ENCODE measurements at places on chromosomes 16 and 17. TPM values are rescaled to one million over a fixed set of nuclear protein-coding genes. Genes with fewer than 3 reads are reported as not detected.

Gene MSLN
- total RNA-seq: not detected

Gene ZNF319
- total RNA-seq: 15.0 TPM

Gene CRISPLD2
- 0.25 TPM for total RNA-seq

Gene HYDIN
- not detected for total RNA-seq

Gene TEKT5
- 0.42 TPM for total RNA-seq

Gene KRTAP2-2
- total RNA-seq: not detected

Gene C16orf96
- total RNA-seq: 0.66 TPM

Gene NAGS
- 2.2 TPM for total RNA-seq

Gene DRC3
- total RNA-seq: 0.17 TPM

Gene EFCAB13
- 88.4 TPM for total RNA-seq

Gene UQCRC2
- total RNA-seq: 155 TPM

Gene LMF1
- total RNA-seq: 63.2 TPM

Gene MILR1
- 9.4 TPM for total RNA-seq

Gene PRCD
- 34.4 TPM for total RNA-seq

Gene NEUROD2
- not detected for total RNA-seq

Gene PMFBP1
- total RNA-seq: 9.5 TPM

Gene EVPLL
- not detected for total RNA-seq

Gene GSDMA
- not detected for total RNA-seq

Measured in B cell (primary cell).